ENCODE measurements at places on chromosomes 6 and 20. TPM values are rescaled to one million over a fixed set of nuclear protein-coding genes. Genes with fewer than 3 reads are reported as not detected.

GRCh38 chr6:155388591-155388990, 67.0 kb downstream of the NOX3 start:
- no peaks in the 10 kb centered on the region for H3K27me3 ChIP-seq
- DNase-seq = no peak
- H3K27ac ChIP-seq = no peak overlapping the region
- no peak overlapping the region for H3K4me3 ChIP-seq

The ALDH5A1 gene
- 24.2 TPM for total RNA-seq

The MOXD1 gene
- 0.37 TPM for total RNA-seq

GRCh38 chr6:38935051-38935450, 113.5 kb upstream of the GLP1R start:
- DNase-seq = no peak
- no peaks in the 10 kb centered on the region for H3K36me3 ChIP-seq
- H3K27me3 ChIP-seq = no peaks in the 10 kb centered on the region
- H3K4me3 ChIP-seq = no peak overlapping the region
- H3K27ac ChIP-seq = no peak overlapping the region

- H3K36me3 ChIP-seq = no peaks in the 10 kb centered on the region
- H3K4me1 ChIP-seq = no peaks in the 10 kb centered on the region
- H3K27me3 ChIP-seq = no peaks in the 10 kb centered on the region
- H3K27ac ChIP-seq = no peak overlapping the region
- no peak for DNase-seq
- H3K4me3 ChIP-seq = no peak overlapping the region
These were observed 34.1 kb upstream of the EZR start for GRCh38 chr6:158853072-158853879.

- no peak overlapping the region for H3K4me3 ChIP-seq
- H3K4me1 ChIP-seq = no peaks in the 10 kb centered on the region
- H3K27me3 ChIP-seq = no peaks in the 10 kb centered on the region
- no peaks in the 10 kb centered on the region for H3K36me3 ChIP-seq
These were observed 9.9 kb upstream of the MMP9 start for GRCh38 chr20:45998761-45999160.

The CNR1 gene
- total RNA-seq = not detected

The CRYBG1 gene
- total RNA-seq = 7.3 TPM

DNA sequence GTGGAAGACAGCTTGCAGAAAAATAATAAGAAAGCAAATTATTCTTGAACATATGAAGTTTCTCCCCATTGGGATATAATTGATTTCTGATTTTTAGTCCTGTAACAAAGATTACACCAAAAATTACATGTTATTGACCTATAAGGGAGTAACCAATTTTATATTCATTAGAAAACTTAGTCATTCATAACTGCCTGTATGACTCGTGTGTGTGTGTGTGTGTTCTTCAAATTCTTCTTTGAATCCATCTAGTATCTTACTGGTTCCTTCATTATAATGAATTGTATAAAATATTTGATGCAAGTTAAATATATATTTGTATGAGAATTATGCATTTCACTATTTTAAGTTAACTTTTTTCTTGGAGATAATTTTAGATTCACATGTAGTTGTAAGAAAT, 310.4 kb downstream of the HAO1 start:
- H3K27ac ChIP-seq = no peak overlapping the region
- H3K27me3 ChIP-seq = no peaks in the 10 kb centered on the region
- H3K4me1 ChIP-seq = no peaks in the 10 kb centered on the region
- H3K4me3 ChIP-seq = no peak overlapping the region

- no peaks in the 10 kb centered on the region for H3K27me3 ChIP-seq
- H3K27ac ChIP-seq = no peak overlapping the region
- H3K4me1 ChIP-seq = peaks cover 11% of the 10 kb centered on the region
- no peak overlapping the region for H3K4me3 ChIP-seq
- DNase-seq = no peak
These were observed 51.7 kb downstream of the FAM50B start for GRCh38 chr6:3900744-3901336.

The SLC32A1 gene
- not detected for total RNA-seq

- H3K4me3 ChIP-seq = no peak overlapping the region
- H3K4me1 ChIP-seq = peaks cover 10% of the 10 kb centered on the region
- no peaks in the 10 kb centered on the region for H3K27me3 ChIP-seq
- no peak for DNase-seq
- H3K27ac ChIP-seq = no peak overlapping the region
These were observed 199.2 kb downstream of the ALDH8A1 start for GRCh38 chr6:134750669-134751068.

The RNGTT gene
- total RNA-seq = 11.2 TPM

DNA sequence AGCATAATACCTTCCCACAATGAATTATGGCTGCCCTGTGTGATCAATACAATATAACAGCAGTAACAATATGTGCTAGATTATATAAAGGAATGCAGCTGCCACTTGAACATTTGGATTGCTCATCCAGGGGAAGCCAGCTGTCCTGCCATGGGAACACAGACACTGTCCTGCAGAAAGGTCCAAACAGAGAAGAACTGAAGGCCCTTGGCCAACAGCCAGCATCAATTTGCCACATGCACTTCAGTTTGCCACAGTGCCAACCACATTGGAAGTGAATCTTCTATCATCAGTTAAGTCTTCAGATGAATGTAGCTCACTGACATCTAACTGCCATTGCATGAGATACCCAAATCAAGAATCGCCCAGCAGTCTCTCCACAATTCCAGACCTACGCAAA, 332.4 kb downstream of the PRKN start:
- no peaks in the 10 kb centered on the region for H3K27me3 ChIP-seq
- no peak overlapping the region for H3K4me3 ChIP-seq
- no peaks in the 10 kb centered on the region for H3K4me1 ChIP-seq
- no peak overlapping the region for H3K27ac ChIP-seq
- no peaks in the 10 kb centered on the region for H3K36me3 ChIP-seq
- DNase-seq = no peak

- no peaks in the 10 kb centered on the region for H3K4me1 ChIP-seq
- H3K27ac ChIP-seq = no peak overlapping the region
- no peak overlapping the region for H3K4me3 ChIP-seq
- H3K27me3 ChIP-seq = no peaks in the 10 kb centered on the region
These were observed 207.6 kb downstream of the TBC1D7 start for GRCh38 chr6:13120483-13121482.

The SOBP gene
- total RNA-seq = 1.4 TPM

The WFDC10B gene
- total RNA-seq = not detected

DNA sequence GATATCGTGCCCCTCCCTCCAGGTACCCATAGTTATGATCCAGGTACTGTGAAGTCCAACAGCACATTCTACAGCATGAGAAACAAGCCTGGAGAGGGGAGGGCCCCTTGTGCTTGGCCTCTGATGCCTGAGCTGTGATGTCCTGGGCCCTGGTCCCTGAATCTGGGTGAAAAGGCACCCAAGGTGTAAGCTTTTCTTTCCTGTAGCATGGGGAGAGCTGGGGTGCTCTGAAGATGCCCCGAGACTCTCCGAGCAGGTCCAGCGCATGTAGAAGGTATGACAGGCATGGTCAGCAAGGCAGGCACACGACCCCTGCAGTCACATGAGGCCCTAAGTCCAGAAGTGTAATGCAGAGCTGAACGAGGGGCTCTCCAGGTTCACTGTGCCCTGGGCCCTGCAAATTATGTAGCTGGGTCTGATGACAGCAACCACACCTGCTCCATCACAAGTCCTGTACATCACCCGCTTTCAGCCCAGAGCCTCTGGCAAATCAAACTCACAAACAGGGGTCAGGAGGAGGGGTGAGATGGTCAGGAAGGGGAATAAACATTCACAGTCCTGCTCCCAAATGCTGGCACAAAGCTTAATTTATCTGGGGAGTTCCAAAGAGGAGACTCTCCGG, 1.8 kb upstream of the CTSZ start:
- H3K27me3 ChIP-seq = no peaks in the 10 kb centered on the region
- no peaks in the 10 kb centered on the region for H3K36me3 ChIP-seq
- no peak overlapping the region for H3K4me3 ChIP-seq
- H3K4me1 ChIP-seq = peaks cover 24% of the 10 kb centered on the region

DNA sequence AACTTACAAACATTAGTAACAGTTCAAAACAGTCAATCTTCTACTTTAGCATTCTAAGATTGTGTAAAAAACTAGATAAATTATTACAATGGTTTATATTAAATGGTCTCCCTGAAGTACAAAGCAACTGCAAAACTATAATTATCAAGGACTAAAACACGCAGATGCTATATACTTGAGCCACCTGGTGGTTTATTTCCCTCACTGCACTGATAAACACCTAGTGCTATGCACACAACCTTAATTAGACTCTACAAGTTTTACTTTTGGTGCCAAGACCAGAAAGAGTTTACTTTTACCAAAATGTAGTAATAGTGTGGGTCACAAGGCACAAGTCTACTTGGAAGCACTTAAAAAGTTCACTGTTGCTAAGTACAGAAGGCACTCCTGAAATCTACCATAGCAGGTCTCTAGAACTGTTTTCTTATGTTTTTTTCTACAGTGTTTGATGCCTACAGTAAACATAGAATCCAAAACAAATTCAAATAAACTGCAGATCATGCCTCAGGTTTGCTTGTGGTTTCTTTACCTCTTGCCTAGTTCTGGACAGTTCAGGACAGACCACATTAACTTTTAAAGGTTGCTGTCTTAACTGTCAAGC, 49.2 kb downstream of the GMDS start:
- no peaks in the 10 kb centered on the region for H3K4me1 ChIP-seq
- H3K36me3 ChIP-seq = no peaks in the 10 kb centered on the region
- no peak for DNase-seq
- H3K4me3 ChIP-seq = no peak overlapping the region
- H3K27me3 ChIP-seq = no peaks in the 10 kb centered on the region
- no peak overlapping the region for H3K27ac ChIP-seq

The PREX1 gene
- 7.6 TPM for total RNA-seq

The SSTR4 gene
- total RNA-seq = not detected

The GPR31 gene
- not detected for total RNA-seq

The HLA-DMB gene
- 4.6 TPM for total RNA-seq

DNA sequence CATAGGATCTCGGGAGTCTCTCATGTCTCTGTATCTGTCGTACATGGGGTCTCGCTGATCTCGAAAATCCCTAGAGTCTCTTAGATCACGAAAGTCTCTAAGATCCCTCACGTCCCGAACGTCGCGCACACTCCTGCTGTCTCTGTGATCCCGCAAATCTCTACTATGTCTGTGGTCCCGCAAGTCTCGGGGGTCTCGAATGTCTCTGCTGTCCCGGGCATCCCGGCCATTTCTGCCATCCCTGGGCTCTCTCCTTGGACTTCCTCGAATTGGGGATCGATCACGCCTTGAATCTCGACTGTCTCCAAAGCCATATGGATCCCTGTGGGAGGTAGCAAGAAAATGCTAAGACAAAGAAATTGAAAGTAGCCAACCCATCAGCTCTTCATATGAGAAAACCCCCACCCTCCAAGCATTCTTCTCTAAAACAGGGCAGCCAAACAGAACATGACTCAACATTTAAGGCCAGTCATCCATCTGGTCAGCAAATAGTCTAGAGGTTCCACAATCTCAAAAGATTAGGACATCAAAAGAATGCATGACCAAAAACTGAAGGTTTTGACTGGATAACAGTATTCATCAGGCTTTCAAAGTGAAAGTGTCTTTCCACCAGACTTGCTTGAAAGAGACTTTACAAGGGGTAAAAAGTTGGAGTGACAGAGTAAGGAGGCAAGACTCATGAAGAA, 19.4 kb downstream of the NCOA5 start:
- H3K4me3 ChIP-seq = no peak overlapping the region
- no peak for DNase-seq
- no peak overlapping the region for H3K27ac ChIP-seq
- H3K27me3 ChIP-seq = no peaks in the 10 kb centered on the region
- H3K4me1 ChIP-seq = no peaks in the 10 kb centered on the region
- peaks cover 43% of the 10 kb centered on the region for H3K36me3 ChIP-seq

GRCh38 chr6:49636713-49637349, at the start of gene RHAG:
Gene RHAG, minus strand, starts transcription at chr6:49636839. Its CDS starts 27 bp downstream, at chr6:49636812.
- no peak within 1 kb of the TSS for H3K27ac ChIP-seq
- no peaks in the 10 kb centered on the region for H3K36me3 ChIP-seq
- H3K4me1 ChIP-seq = no peaks in the 10 kb centered on the region
- no peak for DNase-seq
- H3K27me3 ChIP-seq = no peaks in the 10 kb centered on the region
- H3K4me3 ChIP-seq = no peak within 1 kb of the TSS

GRCh38 chr6:20433929-20434328, 32.2 kb downstream of the E2F3 start:
- H3K4me3 ChIP-seq = no peak overlapping the region
- H3K4me1 ChIP-seq = no peaks in the 10 kb centered on the region
- no peaks in the 10 kb centered on the region for H3K27me3 ChIP-seq
- no peak for DNase-seq

- H3K36me3 ChIP-seq = no peaks in the 10 kb centered on the region
- H3K4me1 ChIP-seq = no peaks in the 10 kb centered on the region
These were observed 143.9 kb downstream of the BCAS1 start for GRCh38 chr20:53926428-53927028.

- H3K27ac ChIP-seq = no peak overlapping the region
- no peaks in the 10 kb centered on the region for H3K4me1 ChIP-seq
- no peaks in the 10 kb centered on the region for H3K27me3 ChIP-seq
These were observed 6.4 kb upstream of the KIF6 start for GRCh38 chr6:39731565-39731964.

- H3K4me1 ChIP-seq = no peaks in the 10 kb centered on the region
- H3K4me3 ChIP-seq = no peak overlapping the region
- no peaks in the 10 kb centered on the region for H3K27me3 ChIP-seq
- no peak for DNase-seq
- no peak overlapping the region for H3K27ac ChIP-seq
These were observed 260.6 kb downstream of the ERMARD start for GRCh38 chr6:170012037-170012330.

The JPH2 gene
- total RNA-seq = not detected

The GFRAL gene
- not detected for total RNA-seq

- H3K27ac ChIP-seq = no peak overlapping the region
- no peaks in the 10 kb centered on the region for H3K36me3 ChIP-seq
- H3K27me3 ChIP-seq = no peaks in the 10 kb centered on the region
- DNase-seq = no peak
- H3K4me3 ChIP-seq = no peak overlapping the region
These were observed 17.1 kb upstream of the NTSR1 start for GRCh38 chr20:62691487-62691886.

DNA sequence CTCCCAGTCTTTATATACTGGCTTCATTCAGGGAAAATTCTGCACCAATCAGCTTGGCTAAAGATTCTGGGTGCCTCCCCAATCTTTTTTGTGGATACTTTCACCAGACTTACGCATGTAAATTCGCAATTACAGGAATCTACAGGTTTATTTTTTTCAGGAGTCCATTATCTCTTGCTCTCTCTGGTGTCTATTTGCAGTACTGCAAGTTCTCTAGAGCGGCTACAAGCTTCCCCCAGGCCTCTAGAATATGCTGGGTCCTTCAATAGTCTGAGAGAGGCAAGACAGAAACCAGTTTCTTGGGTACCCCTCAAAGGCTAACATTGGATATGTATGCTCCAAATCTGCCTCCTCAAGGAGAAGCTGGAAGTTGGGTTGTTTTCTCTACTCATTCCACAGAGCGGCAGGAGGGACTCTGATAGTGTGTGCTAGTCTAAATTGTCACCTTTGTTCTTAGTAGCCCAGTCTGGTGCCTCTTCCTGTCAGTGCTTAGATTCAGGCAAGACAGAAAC, 58.5 kb downstream of the SUN5 start:
- no peaks in the 10 kb centered on the region for H3K36me3 ChIP-seq
- no peak overlapping the region for H3K4me3 ChIP-seq
- H3K27ac ChIP-seq = no peak overlapping the region
- no peak for DNase-seq
- no peaks in the 10 kb centered on the region for H3K4me1 ChIP-seq

The PXDC1 gene
- 250 TPM for total RNA-seq

GRCh38 chr20:47019121-47019824, 124.6 kb downstream of the EYA2 start:
- no peaks in the 10 kb centered on the region for H3K36me3 ChIP-seq
- H3K4me1 ChIP-seq = no peaks in the 10 kb centered on the region
- H3K4me3 ChIP-seq = no peak overlapping the region
- no peak for DNase-seq
- no peak overlapping the region for H3K27ac ChIP-seq

- H3K4me1 ChIP-seq = no peaks in the 10 kb centered on the region
- H3K4me3 ChIP-seq = no peak overlapping the region
- H3K36me3 ChIP-seq = no peaks in the 10 kb centered on the region
- no peak overlapping the region for H3K27ac ChIP-seq
- DNase-seq = no peak
These were observed 96.3 kb downstream of the FHL5 start for GRCh38 chr6:96659084-96659845.

All from right lobe of liver (tissue), 6 donors.